ENCODE measurements at places on chromosomes 7 and 10. TPM values are rescaled to one million over a fixed set of nuclear protein-coding genes. Genes with fewer than 3 reads are reported as not detected.

- no peak overlapping the region for H3K27ac ChIP-seq
- no peak for DNase-seq
These were observed 27.7 kb upstream of the BPGM start for GRCh38 chr7:134618756-134619530.

CAV2 gene
- total RNA-seq, result 249 TPM

PODXL gene
- total RNA-seq, result 230 TPM

VAX1 gene
- total RNA-seq, result not detected

- no peak overlapping the region for H3K4me3 ChIP-seq
- H3K27ac ChIP-seq, result no peak overlapping the region
- H3K27me3 ChIP-seq, result no peaks in the 10 kb centered on the region
- no peaks in the 10 kb centered on the region for H3K36me3 ChIP-seq
- DNase-seq, result no peak
- no peaks in the 10 kb centered on the region for H3K4me1 ChIP-seq
These were observed 362.0 kb downstream of the GPR37 start for GRCh38 chr7:124403587-124403986.
